ENCODE measurements at places on chromosomes 16 and 17.

- no peak for DNase-seq
Observed at GRCh38 chr16:75931043-75931442, 204.8 kb upstream of the CPHXL start.

- DNase-seq: no peak
Observed at GRCh38 chr17:57211543-57211942, 44.8 kb upstream of the MSI2 start.

DNA sequence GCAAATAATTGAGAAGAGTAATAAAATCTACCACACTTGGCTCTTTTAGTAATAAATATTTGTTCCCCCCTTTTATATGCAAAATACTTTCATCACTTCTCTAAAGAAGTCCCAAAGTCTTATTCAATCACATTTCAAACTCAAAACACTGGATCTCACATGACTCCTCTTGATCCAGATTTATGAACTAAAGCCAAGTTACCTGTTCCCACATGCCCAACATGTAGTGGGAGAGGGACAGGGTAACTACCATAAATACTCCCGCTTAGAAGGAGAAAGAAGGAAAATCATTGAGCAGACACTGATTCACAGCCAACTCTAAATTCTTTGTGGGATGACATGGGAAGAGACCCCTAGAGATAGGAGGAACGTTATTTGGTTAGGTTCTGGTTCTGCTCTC, 64.9 kb upstream of the PMFBP1 start:
- DNase-seq: no peak

DNA sequence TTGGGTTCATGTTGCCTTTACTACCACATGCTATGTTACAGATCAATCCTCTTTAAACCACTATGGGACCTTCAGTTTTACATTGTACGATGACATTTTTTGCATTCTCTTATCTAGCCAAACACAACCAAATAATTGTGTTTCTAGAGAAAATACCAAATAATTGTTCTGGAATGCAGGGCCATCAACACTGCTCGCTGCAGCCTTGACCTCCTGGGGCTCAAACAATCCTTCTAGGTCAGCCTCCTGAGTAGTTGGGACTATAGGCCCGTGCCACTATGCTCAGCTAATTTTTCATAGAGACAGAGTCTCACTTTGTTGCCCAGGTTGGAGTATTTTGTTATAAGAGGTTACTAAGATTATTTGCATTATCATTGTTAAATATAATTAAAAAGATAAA, 237.5 kb upstream of the PMFBP1 start:
- DNase-seq: no peak

DNA sequence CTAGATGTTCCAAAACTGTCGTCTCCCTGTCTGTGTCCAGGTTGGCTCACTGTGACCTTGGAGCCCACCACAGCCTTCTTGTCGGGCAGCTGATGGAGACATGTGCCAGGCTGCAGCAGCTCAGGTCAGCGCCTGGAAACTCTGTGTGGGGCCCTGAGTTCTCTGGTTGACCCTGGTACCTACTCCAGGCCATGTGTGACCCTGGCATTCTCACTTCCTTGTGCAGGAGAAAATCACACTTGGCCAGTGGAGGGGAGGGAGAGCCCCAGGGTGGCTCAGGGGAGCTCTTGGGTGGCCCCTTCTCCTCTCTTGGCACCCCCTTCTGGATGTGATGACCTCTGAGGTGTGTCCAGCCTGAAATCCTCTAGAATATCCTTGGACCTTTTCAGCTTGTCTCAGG, 25.0 kb upstream of the CPNE2 start:
- DNase-seq: no peak

- DNase-seq: no peak
Observed at GRCh38 chr17:62763891-62764600, 44.1 kb downstream of the MARCHF10 start.

DNA sequence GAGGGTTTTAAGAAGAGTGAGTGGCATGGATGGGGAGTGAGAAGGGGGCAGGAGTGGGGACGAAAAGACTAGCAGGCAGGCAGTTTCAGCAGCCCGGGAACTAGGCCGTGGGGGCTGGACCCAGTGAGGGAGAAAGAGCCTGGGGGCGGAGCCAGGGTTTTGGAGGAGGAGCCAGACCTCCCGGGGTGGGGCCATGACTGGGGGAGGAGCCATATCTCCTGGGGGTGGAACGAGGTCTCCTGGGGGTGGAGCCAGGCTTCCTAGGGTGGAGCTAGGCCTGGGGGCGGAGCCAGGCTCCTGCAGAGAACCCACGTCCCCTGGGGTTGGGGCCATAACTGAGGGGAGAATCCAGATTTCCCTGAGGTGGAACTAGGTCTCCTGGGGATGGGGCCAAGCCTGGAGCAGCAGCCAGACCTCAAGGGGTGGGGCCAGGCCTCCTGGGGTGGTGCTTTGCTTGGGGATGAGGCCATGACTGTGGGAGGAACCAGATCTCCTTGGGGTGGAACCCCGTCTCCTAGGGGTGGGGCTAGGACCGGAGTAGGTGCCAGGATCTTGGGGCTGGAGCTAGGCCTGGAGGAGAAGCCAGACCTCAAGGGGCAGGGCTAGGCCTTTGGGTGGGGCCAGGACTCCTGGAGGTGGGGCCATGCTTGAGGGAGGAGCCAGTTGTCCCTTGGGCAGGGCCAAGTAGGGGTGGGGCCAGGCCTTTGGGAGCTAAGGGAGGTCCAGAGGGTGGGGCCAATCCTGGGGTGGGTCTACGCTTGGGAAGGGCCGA, 41.7 kb upstream of the JPH3 start:
- no peak for DNase-seq
